ENCODE measurements at places on chromosomes 5 and 9.

GRCh38 chr5:115068239-115069086, 101.2 kb downstream of the TRIM36 start:
- DNase-seq = no peak

DNA sequence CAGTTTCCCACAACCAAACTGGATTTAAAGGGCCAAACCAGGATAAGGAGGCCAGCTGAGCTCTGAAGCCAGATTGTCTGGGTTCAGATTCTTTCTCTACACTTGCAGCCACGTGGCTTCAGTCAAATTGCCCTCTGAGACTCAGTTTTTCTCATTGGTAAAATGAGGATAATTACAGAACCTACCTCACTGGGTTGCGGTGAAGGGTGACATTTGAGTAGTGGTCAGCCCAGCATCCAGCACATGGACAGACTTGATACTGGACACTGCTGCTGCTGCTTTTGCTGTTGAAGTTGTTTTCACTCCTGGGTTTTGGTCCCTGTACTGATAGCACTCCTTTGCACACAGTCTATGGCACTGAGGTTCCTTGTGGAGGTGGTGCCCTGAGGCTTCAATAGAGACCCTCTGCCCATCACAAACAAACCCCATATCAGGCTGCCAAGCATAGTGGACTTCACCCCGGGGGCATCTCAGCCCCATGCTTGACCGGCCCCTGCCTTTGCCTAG, 25.7 kb upstream of the CDKN2AIPNL start:
- no peak for DNase-seq

DNA sequence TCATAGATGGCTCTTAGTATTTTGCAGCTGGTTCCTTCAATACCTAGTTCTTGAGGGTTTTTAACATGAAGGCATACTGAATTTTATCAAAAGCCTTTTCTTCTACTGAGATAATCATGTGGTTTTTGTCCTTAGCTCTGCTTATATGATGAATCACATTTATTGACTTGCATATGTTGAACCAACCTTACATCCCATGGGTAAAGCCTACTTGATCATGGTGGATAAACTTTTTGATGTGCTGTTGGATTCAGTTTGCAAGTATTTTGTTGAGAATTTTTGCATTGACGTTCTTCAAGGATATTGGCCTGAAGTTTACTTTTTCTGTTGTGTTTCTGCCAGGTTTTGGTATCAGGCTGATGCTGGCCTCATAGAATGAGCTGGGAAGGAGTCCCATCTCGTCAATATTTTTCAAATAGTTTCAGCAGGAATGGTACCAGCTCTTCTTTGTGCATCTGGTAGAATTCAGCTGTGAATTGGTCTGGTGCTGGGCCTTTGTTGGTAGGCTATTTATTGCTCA, 49.7 kb downstream of the YIPF5 start:
- DNase-seq = no peak

GRCh38 chr5:136242611-136243010, 49.6 kb upstream of the SMIM32 start:
- DNase-seq = no peak

- no peak for DNase-seq
These were observed 591.7 kb upstream of the PTPRD start for GRCh38 chr9:11204521-11204920.

DNA sequence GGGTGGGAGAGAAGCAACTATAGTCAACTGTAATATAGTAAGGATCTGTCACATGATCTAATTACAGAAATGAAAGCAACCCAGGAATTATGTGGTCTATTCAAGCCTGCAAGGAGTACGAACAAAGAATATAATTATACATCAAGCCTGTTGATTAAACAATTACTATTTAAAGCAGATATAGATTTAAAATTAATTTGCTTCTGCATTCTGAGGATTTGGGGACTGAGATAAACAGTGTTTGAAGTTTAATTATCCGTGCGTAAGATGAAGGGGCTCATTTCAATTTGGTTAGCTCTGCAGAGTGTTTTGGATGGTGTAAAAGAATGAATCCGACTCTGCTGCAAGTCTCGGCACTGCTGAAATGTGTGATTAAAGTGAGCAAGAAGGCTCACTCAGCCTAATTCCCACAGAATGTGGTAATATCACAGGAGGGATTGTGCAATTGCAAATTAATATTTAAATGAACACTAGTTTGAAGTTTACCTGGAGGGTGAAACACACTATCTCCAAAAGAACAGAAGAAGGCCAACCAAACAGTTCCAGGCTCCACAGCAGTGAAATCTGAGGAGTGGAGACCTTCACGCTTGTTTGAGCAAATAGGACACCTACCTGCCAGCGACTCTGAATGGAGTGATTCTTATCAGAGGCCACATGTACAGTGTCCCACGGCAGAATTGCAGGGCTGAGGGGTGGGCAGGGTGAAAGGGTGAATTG, 420.6 kb upstream of the SLC30A5 start:
- no peak for DNase-seq

DNA sequence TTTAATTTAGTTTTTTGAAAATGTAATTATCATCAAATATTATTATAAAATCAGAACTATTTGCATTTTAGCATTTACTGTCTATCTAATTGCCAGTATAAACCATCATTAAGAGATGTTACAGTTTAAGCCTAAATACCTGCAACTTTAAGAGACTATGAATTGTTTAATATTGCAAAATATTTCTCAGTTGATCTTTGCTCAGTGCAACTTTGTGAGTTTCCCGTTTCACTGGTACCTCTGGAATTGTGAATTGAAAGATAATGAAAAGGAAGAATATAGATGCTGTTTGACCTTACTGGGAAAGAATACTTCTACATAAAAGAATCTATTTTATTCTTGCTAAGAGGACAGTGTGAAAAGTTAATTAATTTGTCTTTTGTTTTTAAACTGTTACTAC, 30.2 kb upstream of the TMED7 start:
- no peak for DNase-seq

GRCh38 chr5:174724484-174725260, at the start of gene MSX2:
TSS of gene MSX2 (plus strand) at chr5:174724582. CDS start at chr5:174724660, 78 bp downstream.
- DNase-seq = peak; percentile 3

DNA sequence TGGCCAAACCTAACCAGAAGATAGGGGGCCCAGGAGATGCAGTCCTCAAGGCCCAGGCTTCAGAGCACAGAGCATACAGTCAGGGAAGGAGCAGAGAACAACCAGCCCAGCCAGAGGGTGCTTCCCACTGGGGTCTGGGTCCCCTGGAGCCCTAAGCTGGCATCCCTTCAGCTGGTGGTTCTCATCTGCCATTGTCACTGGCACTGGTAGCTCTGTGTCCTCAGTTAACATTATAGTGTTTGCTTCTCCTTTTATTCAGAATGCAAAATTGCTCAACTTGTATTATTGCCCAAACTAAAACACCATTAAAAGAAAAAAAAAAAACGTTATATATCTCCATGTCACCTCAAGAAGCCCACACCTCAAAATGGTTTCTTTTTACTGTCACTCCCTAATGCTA, 219.2 kb downstream of the ENC1 start:
- no peak for DNase-seq

DNA sequence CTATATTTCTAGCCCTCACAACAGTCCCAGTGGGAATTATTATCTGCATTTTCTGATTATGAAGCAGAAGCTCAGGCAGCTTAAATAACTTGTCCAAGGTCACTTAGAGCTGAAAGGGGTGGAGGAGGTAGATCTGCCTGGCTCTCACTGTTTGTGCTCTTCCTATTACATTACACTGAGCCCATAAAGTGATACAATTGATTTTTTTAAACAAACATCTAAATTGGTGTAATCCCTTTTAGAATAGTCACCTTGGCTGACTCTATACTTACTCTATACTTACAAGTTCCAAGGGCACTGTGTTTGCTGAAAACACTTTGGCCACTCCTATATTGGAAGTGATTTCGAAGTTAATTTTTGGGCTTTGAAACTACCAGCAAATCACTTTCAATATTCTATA, 144.7 kb downstream of the APBA1 start:
- no peak for DNase-seq

- DNase-seq = no peak
These were observed 72.0 kb downstream of the MLLT3 start for GRCh38 chr9:20550326-20550725.

DNA sequence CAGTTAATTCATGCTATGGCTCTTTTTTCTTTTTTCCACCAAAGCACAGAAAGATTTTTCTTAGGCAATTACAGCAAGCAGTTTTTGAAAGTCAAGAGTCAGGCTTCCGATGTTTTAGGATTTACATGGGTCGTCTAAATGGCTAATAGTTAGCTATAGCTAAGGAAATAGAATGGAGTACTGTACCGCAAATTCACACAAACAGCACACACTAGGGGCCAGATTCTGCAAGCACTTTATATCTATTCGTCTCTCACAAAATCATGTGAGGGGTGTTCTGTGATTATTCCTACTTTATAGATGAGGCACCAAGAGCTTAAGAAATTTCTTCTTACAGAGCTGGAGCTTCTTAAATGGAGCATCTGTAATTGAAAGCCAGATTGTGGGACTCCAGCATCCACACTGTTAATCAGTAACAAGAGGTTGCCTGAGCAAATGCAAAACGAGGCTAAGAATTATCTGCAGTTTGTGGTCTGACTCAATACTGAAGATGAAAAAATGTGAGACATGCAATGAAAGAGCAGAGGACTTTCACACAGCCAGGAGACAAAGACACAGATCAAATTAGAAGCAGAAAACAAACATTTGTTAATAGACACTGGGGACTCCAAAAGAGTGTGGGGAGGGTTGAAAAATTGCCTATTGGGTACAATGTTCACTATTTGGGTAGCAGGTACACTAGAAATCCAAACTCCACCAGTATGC, 62.7 kb upstream of the CTXN3 start:
- DNase-seq = no peak

DNA sequence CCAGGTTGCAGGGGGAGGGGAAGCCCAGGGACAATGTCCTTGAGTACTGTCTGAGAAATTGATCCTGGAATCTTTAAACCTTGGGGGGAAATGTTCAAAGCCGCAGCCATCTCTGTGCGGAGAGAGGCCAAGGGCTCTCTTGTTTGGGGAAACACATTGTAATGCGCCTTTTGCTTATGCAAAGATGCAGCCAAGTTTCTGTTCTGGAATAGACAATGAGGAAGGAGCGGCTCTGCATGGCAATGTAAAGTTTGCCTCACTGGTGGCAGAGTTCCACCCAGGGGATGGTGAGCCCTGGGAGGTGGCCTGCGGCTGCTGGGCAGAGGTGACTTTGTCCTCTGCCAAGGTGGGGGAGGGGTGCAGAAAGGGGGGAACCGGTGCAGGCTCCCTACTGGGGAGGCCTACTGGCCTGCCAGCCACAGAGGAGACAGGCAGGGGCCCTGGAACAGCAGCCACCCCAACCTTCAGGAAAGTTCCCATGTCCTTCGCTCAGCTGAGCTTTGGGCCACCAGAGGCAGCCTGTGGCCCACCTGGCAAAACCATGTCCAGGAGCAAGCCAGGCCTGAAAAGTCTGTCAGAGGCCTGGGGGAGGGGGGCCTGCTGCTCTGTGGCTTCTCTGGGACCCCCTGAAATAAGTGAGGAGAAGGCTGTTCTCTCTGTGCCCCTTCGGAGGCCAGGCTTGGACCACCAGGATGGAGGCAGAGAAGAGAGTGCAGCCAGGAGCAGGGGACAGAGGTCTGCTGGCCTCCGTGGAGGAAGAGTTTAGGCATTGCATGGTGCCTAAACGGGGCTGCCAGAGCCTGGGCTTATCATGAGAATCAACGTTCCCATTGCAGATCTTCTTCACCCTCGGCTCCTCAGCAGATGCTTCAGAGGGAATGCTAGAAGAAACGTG, 127.8 kb downstream of the ZNF354C start:
- no peak for DNase-seq

GRCh38 chr5:138853132-138853531, 22.0 kb downstream of the LRRTM2 start:
- no peak for DNase-seq

GRCh38 chr9:18985464-18985951, 47.5 kb downstream of the SAXO1 start:
- no peak for DNase-seq

DNA sequence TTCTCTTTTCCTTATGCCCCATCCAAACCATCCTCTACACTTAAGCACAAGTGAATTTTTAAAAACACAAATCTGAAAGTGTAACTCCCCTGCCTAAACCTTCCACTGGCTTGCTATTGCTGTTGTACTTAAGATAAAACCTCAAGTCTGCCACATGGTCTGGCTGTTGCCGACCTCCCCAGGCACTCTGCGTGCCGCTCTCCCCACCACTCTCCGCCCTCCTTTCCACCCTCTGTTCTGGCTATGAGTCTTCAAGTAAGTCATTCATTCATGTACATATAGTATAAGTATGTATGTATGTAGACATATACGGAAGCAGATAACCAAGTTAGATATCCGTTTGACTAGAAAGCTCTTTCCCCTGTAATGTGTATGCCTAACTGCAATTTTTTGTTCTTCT, 94.7 kb upstream of the ANKRD55 start:
- DNase-seq = no peak

DNA sequence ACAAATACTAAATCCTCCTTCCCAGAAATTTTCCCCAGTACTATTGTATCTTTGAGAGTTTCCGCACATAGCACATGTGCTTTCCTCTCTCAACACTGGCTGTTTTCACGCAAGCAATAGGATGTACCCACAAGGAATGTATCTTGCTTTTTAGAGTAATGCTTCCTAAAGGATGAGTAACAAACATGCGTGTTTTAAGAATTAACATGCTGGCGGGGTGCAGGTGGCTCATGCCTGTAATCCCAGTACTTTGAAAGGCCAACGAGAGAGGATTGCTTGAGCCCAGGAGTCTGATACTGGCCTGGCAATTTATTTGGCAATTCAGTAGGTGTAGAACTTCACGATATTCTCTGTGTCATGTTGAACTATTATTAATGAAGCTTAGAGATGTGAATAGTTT, 4.6 kb downstream of the RUFY1 start:
- no peak for DNase-seq

DNA sequence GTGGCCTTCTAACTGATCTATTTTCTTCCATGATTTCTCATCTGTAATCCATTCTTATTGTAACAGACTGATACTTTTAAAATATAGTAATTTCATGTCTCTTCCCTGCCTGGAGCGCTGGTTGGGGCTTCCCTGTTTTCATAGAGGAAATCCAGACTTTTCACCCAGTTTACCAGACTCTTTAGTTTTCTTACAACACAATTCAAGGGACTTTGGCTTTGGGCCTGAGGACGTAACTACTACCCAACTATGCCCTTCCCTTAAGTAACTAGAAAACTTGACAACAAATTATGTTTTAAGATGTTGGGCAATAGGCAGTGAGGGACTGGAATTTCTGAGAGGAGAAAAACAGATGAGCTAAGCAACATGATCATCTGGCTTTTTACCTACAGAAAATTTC, 289.6 kb downstream of the FGF10 start:
- DNase-seq = no peak

GRCh38 chr9:5288591-5288990, 15.9 kb downstream of the RLN2 start:
- DNase-seq = no peak

- no peak for DNase-seq
These were observed 79.6 kb upstream of the MAST4 start for GRCh38 chr5:66516550-66516949.

GRCh38 chr5:107687404-107687803, 16.7 kb upstream of the EFNA5 start:
- DNase-seq = no peak

- no peak for DNase-seq
These were observed 32.9 kb downstream of the NKD2 start for GRCh38 chr5:1041225-1042143.

- DNase-seq = no peak
These were observed 38.8 kb upstream of the RGMB start for GRCh38 chr5:98734646-98735045.

All from stimulated activated CD4-positive, alpha-beta T cell treated with anti-CD3 and anti-CD28 coated beads, Interleukin-15, amount 100 ng/mL, for 1 hour (primary cell).